ENCODE measurements at places on chromosomes 16 and 17.
A peak's percentile ranks its signal among the peaks of the same experiment; 100 is the strongest.

GRCh38 chr16:72312828-72313227, 140.9 kb upstream of the PMFBP1 start:
- no peak for DNase-seq

- DNase-seq = no peak
Observed at GRCh38 chr17:56309897-56310296, 156.6 kb downstream of the ANKFN1 start.

- DNase-seq = no peak
Observed at GRCh38 chr16:81810361-81810760, 31.3 kb downstream of the PLCG2 start.

DNA sequence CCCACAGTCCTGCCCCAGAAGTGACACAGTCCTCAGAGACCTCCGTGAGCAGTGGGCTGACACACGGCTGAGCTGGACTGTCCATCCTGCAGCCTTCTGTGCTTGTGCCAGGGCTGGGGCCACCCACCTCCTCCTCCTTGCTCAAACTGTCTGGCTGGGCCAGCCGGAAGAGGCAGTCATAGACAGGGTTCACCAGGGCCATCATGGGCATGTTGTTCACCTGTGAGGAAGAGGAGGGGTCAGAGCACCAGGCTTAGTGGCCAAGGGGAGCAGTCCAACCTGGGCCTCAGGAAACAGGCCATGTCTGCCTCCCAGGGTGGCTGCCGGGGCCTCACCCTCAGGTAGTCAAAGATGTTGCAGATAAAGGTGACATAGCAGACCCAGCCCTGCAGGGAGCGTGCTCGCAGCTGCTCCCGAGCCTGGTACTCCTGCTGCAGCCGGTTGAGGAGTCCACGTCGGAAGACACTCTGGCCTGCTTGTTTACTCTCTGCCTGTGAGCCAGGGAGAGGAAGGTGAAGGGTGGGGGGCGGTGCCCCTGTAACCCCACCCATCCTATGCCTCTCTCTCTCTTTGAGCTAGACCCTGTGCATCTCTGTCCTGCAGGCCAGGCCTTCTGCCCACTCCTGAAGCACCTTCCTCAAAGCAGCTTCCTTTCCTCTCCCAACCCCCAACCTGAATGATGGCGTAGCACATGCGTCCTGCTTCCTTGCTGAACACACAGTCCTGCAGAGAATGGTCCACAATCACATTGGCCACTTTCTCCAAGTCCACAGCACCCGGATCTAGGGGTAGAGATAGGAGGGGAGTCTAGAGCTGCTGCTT, 3.4 kb downstream of the MIF4GD start:
- no peak for DNase-seq

GRCh38 chr16:2476345-2476720, 1.4 kb downstream of the TBC1D24 start:
- DNase-seq = no peak

- DNase-seq = peak; percentile 90
Observed at GRCh38 chr17:6752068-6752909, 3.6 kb upstream of the XAF1 start.

DNA sequence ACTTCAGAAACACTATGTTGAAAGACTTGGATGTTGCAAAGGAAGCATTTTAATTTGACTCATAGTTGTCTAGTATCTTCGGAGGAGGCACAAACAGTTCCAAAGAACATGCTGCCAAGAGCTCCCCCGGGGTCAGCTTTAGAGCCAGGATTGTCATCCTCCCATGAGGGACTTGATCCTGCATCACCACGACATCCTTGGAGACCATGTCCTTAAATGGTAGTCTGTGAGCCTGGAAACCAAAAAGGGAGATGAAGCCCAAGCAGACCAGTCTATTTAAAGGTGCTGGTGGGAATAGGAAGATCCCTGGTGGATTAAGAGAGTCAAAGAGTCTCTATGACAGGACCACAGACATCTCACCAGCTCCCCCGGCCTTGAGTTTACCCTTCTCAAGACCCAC, 33.3 kb upstream of the DYNLRB2 start:
- DNase-seq = no peak

DNA sequence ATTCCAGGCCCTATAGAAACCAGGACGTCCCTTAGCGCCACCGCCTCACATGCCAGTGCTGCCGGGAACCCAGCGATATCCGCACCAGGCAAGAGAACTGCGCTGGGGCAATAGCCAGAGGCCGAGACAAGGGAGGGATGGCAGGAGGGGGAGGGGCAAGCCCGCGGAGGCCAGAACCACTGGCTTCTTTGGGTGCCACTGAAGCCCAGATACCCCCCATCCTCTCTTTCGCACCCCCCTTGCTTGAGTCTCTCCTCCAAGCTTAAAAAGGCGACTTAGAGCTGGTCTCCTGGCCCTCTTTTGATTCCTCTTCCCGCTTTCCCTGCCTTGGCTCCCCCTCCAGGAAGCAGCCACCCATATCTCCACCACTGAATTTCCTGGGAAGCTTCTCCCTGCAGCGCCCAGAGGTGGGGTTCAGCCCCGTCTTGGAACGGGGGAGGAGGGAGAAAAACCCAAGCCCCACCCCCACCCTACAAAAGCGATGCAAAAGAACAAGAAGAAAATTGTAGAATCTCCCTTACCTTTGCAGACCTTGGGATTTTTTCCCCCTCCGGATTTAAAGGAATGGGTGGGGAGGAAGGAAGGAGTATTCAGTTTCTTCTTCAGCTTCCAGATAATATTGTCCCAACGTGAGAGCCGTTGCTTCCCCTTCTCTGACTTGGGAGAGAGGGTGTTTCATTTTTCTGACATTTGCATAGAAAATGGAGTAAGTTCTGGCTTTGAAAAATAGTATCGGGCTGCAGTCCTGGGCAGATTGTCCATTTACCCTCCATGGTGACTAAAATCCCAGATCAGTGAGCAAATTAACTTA, 622 bp downstream of the HOXB6 start:
- DNase-seq = peak; percentile 82

DNA sequence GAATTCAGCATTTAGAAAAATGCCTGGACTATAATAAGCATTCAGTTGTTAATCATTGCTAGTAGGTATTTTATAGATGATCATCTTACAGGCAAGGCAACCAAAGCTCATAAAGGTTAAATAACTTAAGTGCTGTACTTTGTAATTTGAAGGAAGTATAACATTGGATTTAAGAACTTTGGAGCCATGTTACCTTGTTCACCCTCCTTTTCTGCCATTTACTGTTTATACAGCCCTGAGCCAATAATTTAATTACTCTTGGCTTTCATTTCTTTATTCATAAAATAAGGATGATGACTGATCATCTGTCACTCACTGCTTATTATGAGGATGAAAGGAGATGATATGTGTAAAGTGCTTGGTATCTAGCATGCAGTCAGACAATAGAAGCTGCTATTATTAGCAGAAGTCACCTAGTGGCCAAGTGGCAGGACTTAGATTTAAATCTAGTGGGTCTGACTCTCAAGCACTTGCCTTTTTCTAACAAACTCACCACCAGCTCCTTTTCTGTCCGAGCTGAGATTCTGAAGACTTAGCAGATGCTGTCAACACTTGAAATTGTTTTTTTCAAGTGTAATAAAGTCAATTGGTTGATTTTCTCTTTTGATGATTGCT, 18.3 kb upstream of the DDX52 start:
- no peak for DNase-seq

- DNase-seq = peak; percentile 41
Observed at GRCh38 chr17:13030459-13031300, 12.9 kb upstream of the ELAC2 start.

DNA sequence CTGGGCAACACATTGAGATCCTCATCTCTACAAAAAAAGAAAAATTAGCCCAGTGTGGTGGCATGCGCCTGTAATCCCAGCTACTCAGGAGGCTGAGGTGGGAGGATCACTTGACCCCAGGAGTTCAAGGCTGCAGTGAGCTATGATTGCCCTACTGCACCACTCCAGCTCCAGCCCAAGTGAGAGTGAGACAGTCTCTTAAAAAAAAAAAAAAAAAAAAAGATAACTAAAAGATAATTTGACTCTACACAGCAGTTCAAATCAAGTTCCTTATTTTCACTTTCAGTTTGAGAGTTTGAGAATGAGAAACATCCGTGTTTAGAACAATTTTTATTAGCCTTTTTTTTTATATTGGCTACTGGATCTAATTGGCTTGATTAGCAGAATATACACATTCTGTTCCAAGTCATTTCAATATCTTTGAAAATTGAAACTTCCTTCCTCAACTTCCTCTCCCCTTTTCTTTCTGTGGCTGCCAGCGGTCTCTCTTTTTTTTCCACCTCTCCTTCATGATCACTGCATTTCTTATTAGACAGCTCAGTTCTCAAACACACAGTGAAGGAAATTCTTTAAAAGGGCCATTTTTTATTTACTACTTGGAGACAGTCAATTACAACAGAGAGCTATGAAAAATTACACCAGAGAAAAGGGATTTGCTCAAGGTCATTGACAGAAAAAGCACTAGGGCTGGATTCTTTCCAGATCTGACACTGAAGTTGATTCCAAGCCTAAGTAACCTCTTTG, 4.5 kb upstream of the ACSF2 start:
- no peak for DNase-seq

DNA sequence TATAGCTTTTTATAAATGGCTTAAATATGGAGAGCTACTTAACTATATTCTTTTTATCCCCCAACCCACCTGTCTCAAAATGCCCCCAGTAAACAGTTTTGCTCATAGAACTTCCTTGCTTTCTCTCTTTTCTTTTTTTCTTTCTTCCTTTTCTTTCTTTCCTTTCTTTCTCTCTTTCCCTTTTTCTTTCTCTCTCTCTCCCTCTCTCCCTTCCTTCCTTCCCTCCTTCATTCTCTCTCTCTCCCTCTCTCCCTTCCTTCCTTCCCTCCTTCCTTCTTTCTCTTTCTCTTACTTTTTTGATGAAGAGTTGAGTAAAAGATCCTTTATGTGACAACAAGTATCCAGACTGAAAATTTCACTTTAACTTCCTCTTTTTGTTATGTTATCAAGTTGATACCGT, 48.2 kb downstream of the KCNJ2 start:
- DNase-seq = no peak

DNA sequence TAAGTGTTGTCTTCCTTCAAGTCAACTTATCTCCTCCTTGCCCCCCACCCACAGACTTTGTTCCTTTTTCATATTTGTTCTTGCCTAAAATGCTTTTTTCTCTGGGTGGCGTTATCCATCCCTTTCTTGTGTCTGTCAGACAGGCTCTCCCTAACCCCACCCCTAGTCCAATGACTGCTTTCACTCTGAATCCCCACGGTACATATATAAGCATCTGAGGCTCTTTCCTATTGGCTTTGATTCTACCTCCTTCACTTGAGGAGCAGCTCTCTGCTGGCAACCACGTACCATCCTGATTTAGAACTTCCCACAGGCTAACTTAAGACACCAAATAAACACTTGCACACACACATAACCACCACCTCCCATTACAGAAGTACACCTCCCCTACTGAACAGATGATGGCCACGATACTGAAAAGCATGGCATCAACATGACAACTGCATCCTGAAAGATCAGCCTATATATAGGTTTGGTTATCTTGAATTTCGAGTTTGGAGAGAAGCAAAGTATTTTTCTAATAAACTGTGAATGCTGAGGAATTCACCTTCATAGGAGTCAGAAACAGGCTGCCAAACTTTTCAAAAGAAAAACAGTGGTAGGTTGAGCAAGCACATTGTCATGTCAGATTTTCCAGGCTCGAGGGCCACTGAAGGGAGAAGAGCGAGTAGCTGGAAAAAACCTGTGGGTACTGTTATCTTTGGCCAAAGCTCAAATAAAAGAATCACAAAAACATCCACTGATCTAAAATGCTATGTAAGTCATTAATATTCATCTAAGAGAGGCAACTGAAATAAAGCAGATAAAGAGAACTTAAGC, 24.3 kb downstream of the STAT3 start:
- DNase-seq = no peak

Data from HTR-8/SVneo (cell line).